ENCODE measurements at places on chromosomes 6 and 20.
A peak's percentile ranks its signal among the peaks of the same experiment; 100 is the strongest.

DNA sequence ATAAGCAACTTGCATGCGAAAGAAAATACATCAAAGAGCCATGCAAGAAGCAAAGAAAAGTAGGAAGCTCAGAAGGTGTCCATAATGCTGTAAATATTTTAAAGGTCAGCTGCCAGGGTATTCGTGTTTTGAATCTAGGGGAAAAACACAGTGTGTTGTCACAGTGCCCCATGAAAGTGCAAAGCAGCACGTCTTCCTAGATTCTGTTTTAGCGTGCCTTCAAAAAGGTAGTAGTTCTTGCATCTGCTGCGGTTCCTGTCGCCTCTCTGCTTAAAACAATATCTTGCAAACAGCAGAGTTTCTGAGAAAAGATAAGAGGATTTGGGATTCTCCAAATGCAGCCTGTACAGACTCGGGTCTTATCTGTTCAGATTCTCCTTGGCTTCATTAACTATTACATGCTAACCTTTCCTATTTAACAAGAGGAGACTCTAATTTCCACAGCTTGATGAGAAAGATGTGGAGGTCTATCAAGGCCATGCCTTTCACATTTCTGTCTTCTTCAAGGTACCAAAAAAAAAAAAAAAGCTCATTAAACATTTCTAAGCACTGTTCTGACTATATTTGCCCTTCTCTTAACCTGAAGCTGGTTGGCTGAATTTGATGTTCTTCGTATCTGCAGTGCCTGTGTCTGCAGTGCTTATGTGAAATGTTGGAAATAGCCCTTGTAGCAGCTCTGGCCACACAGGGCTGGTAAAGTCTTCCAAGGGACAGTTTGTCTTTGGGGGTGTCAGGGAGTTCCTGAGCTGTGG, 297.5 kb downstream of the ADGB start:
- ATAC-seq = no peak

- ATAC-seq = no peak
Observed at GRCh38 chr20:6959900-6960312, 192.4 kb downstream of the BMP2 start.

- no peak for ATAC-seq
Observed at GRCh38 chr6:110971468-110971867, 10.4 kb upstream of the RPF2 start.

- peak; percentile 53 for ATAC-seq
Observed at GRCh38 chr6:108862479-108863191, 14.4 kb downstream of the ARMC2 start.

DNA sequence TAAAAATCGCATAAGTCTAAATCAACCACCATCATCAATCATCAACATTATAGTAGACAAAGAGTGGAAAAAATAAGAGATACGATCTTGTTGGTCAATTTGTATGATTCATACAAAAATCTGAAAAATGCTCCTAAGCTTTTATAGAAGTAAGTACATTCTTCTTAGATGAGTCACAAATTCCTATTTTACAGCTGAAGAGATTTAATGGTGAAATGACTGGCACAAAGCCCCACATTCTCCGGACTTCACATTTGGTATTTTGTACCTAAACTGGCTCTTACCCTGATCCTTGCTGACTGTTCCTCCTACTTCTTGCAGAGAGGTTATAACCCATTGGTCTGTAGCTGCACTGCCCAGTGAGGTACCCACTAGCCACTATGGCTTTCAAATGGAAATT, 29.9 kb upstream of the PREP start:
- no peak for ATAC-seq

GRCh38 chr20:35768731-35769664, 2.8 kb upstream of the PHF20 start:
- peak; percentile 69 for ATAC-seq

DNA sequence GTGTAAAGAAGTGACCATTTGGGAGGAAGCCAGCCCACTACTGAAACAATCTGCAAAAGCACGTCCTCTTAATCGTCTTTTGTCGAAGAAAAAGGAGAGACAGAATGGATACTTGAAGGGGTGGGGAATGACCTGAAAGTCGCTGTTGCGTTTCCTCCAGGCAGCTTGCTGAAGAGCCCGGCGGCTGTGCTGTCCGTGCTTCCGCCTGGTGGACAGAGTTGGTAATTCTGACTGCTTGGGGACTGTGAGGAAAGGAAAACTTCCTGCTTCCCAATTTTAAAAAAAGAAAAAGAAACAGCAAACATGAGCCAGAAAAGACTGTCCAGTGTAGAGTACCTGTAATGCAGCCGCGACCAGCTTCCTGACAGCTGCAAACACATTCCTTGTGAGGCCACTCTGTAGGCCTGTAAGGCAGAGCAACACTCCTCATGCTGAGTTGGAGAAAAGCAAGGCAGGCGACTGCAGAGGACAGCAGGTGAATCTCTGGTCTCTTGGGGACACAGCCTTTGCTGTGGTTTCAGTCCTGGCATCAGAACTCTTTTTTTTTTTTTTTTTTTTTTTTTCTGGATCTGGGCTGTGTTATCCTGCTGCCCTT, 251.1 kb upstream of the TBX18 start:
- no peak for ATAC-seq

DNA sequence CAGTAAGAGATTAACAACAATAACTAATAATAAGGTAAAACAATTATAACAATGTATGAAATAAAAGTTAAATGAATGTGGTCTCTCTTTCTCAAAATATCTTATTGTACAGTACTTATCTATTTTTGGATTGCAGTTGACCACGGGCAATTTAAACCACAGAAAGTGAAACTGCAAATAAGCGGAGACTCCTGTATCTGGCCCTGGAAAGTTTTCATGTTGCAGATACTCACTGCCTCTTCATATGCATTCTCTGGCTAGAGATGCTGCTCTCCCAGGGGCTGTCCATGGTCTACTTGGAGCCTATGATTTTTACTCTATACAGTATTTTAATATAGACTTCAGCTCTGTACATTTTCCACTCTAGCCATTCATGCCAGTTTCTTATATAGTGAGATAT, 230.8 kb downstream of the FUT9 start:
- no peak for ATAC-seq

- ATAC-seq = no peak
Observed at GRCh38 chr20:16709017-16709416, 20.8 kb upstream of the SNRPB2 start.

DNA sequence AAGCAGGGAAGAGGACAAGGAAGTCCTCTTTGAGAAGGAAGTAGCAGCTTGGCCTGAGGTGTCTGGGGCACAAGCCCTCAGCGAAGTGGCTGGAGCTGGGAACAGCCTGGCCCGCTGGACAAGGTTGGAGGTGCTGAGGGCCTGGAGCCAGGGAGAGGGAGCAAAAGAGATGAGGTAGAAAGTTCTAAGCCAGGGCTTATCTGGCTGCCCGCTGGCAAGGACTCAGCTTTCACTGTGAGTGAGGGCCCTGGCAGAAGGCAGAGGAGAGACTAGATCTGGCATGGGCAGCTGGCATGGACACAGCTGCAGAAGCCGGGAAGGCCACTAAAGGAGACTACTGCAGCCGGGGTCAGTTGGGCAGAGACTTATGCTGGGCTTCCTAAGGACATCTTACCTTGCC, 21.8 kb upstream of the PCMTD2 start:
- ATAC-seq = no peak

- ATAC-seq = no peak
Observed at GRCh38 chr6:26502626-26503025, 2.5 kb downstream of the BTN1A1 start.

DNA sequence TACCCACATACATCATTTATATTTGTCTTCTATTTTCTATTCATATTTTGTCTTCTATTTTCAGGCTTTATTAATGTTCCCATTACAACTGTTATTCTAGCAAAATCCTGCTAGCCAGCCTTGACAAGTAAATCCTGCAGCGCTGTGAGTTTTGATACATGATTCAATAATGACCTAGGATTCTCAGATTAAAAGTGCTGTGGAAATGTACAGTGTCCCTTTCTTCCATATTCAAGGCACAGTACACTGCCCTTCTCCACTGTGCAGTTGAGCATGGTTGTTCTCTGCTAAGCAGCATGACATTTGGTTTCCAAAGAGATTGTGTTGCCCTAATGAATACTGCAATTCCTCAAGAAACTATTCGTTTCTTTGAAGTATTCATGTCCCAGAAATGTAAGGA, 5.8 kb upstream of the HEY2 start:
- no peak for ATAC-seq

GRCh38 chr6:56199956-56200355, 47.4 kb downstream of the COL21A1 start:
- ATAC-seq = no peak

DNA sequence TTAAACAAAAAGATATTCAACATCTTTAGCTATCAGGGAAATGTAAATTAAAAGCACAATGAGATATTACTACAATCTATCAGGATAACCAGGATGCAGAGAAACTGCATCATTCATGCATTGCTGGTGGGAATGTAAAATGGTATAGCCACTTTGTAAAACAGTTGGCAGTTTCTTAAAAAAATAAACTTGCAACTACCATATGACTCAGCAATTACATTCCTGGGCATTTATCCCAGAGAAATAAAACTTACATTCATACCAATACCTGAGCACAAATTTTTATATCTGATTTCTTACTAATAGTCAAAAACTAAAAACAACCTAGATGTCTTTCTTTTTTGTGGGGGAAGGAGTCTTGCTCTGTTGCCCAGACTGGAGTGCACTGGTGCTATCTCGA, 190.3 kb upstream of the TAB2 start:
- ATAC-seq = no peak

DNA sequence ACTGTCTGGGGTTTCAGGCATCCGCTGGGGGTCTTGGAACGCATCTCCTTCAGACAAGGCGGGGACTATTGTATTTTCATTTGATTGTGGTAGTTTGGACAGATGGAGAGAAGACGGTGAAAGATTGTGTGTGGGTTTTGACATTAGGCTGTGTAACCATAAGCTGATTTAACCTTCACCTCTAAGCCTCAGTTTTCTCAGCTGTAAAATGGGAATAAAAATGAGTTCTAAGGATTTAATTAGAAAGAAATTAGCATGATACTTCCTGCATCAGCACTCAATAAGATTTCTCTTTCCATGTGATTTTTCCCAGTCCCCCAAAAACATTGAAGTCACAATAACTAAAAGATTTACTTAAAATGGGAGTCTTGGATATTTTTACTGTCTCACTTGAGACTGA, 78.1 kb downstream of the CBFA2T2 start:
- no peak for ATAC-seq

GRCh38 chr6:161010418-161010817, 18.8 kb downstream of the MAP3K4 start:
- ATAC-seq = peak; percentile 55

DNA sequence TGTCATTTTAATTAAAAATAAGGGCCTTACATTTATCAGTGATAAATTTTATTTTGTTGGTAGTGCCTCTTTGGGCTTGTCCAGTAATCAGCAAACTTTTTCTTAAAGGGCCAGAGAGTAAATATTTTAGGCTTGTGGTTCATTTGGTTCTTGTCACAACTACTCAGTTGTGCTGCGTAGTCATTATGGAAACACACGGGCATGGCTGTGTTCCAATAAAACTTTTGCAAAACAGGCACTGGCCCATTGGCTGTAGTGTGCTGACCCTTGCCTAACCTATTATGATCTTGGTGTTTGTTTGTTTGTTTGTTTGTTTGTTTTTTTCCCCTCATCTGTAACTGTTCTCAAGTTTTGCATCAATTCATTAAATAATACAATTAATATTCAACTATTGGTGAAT, 19.4 kb downstream of the TBPL1 start:
- ATAC-seq = no peak

- ATAC-seq = no peak
Observed at GRCh38 chr6:100420711-100421110, 44.0 kb downstream of the SIM1 start.

DNA sequence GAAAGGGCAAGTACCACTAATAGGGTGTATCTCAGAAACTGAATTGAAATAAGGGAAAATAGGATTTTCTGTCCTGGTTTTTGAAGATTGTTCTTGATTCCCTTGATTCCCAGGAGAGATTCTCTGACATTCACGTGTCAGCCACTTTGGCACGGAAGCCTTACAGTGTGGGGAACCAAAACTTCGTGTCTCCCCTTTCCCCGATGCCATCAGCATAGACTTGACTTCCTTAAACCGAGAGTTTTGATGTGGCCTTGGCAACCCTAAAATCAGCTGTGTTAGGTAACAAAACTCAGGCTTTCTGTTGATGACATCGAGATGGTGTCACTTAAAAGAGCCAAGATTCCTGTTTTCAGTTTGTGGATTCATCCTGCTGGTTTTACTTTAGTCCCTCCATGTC, 7.5 kb downstream of the HMGN4 start:
- no peak for ATAC-seq

GRCh38 chr6:78465059-78465634, 402.2 kb upstream of the IRAK1BP1 start:
- no peak for ATAC-seq

- no peak for ATAC-seq
Observed at GRCh38 chr20:53579266-53579580, 14.4 kb downstream of the ZNF217 start.

- ATAC-seq = peak; percentile 66
Observed at GRCh38 chr6:163533443-163533842, 118.9 kb downstream of the QKI start.

DNA sequence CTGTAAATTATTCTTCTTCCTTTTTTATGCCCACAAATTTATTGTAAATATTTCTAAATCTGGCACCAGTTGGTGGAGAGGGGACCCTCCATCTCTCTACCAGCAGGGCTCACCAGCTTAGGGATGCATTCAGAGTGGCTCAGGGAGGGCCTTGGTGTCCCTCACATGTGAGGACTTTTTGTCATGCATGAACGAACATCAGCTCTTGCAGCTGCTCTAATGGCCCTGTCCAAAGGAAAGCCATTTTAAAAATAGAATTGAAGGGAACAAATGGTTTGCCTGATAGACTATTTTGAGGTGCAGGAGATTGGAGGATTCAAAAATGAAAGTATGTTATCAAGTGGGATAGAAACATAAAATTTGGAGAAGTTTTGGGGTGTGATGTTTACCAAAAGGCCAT, 37.5 kb upstream of the KLHL31 start:
- no peak for ATAC-seq

DNA sequence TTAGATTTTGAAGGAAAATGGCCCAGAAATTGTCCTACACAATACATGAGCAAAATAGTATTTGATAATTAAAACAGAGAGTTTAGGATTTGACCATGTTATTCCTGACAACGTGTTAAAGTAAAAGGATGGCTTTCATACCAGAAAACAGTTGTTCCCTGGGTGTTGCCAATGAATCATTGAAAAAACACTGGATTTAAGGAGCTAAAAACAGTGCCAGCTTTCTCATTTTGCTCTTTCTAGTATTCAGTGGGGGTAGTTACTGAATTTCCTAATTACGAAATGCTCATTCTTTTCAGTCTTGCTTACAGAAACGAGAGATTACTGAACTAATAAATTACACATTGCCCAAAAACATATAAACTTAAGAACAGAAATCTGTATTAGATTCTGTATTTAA, 26.6 kb upstream of the SNAP91 start:
- ATAC-seq = no peak

DNA sequence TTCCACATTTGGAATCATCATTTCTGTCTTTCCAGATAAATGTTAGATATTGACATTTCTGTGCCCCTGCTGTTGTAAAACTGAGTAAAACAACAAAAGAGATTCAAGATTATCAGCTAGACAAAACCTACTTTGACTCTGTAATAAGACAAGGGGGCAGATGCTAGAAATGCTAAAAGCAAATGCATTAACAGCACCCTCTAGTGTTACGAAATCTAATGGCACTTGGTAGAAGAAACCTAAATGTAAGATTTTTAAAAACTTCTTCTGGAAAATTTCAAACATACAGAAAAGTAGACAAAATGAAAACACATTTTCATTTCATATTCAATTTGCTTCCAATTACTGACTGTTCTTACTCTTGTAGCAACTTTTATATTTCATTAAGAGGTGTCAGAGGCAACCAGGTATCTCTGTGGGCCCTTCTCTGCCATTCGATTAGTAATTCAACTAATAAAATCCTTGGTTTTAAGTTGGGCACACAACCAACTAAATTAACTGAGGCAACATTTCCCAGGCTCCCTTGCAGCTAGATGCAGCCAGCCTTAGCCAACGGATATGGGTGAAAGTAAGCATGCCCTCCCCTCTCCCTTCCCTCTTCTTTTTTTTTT, 45.0 kb downstream of the SLC23A2 start:
- no peak for ATAC-seq

All from gastroesophageal sphincter (tissue), 4 donors.